ENCODE measurements at places on chromosomes 1 and 21. TPM values are rescaled to one million over a fixed set of nuclear protein-coding genes. Genes with fewer than 3 reads are reported as not detected.

DNA sequence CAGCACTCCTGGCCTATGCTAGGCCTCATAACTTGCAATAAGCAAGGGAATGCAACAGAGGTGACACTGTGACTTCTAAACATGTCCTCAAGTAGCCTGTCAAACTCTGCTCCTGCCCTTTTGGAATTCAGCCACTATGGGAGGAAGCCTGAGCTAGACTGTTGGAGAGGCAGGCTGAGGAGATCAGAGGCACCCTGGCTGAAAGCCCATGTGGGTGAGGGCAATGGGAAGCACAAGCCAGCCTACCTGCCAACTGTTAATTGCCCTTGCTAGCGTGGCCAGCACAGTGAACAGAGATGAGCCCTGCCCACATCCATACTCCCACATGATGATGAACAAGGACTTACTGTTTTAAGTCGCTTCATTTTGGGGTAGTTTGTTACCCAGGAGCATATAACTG, 17.7 kb downstream of the GNB1 start:
- DNase-seq = no peak

- no peak for DNase-seq
Observed at GRCh38 chr1:167789501-167789900, 67.7 kb downstream of the MPZL1 start.

GRCh38 chr1:206011057-206011456, 7.9 kb upstream of the RAB7B start:
- no peak for DNase-seq

DNA sequence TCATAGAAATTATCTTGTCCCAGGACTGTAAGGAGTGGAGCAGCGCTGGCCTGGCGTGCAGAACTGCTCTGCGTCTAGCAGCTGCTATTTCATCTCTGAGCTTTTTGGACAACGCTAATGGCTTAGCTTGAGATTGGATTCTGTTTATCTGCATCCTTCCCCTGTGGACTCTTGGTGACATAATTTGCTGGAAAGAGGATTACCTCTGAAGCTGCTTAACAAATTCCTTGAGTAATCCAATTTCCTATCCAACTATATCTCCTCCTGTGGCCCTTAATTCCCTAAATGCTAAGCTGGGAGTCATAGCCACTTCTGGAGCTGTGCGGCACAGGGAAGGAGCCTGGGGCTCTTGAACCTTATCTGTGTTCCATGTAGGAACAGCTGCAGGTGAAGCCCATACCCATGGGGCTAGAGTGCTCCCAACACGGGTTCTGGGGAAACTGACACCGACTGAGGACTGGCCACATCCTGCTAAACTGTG, 43.2 kb downstream of the IL6R start:
- DNase-seq = no peak

DNA sequence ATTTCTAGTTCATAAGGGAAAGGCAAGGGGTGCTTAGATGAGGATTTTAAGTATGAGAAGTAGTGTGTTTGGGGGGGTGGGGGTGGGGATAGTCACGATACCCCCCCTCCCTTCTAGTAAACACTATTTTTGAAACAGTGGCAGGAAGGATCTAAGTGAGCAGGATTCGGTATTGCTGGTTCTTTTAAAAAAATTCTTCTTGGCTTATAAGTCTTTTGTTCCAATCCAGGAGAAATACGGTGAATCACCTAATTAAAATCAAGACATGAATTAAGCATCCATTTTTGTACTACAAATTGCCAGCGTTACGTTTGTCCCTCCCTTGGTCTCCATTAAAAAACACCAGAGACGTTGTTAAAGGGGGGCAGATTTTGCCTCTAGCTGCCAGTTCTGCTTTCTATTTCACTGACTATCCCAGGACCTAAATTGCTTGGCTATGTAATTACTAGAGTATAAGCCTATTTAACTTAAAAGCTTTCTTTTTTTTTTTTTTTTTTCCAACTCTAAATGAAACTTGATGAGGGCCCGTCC, 911 bp downstream of the LMO4 start:
- no peak for DNase-seq

GRCh38 chr1:151157067-151157531, 650 bp downstream of the TNFAIP8L2 start:
- DNase-seq = no peak

DNA sequence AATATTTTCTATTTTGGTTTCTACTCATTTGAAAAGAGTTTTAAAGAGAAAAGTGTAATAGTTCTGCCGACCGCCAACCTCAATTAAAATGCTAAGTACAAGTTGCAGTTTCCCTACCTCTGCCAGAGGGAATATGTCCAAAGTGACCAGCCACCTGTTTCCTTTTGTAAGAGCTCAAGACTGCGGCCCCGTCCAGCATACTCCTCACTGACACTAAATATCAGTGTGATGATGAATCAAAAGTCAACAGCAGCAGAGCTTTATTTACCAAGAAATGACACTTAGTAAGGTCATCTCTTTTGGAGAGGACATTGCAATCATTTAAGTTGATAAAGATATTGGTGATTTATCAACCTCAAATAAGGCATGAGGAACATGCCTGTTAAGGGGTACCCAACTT, 57.4 kb upstream of the NRIP1 start:
- no peak for DNase-seq

DNA sequence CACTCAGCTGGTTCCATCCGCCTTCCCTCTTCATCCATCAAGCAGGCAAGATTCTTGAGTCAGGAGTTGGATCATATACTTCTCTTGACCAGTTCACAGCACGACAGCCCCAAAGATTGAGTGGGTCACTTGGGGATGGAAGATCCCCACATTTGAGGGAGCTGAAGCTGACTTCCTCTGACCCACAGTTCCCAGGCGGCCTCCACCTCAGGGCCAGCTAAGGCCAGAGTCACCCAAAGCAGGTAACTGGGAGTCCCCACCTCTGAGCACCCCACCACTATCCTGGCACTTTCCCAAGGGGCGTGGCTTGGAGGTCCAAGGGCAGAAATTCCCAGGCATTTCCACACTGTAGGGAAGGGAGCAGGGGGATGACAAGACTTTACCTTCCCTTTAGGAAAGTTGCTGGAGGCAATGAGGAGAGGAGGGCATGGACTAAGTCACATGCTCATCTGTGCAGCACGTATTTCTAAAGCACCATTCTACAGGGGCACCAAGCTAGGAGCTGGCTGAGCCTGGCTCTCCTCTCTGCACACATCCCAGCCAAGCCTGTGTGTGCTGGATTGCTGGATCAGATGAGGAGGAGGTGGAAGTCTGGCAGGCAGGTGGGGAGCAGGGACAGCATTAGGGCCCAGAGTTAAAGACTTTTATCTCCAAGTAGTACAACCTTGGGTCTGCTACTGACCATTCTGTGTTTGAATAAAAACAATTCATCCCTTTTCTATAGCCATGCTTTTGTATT, 1.3 kb upstream of the RD3 start:
- no peak for DNase-seq

GRCh38 chr1:43450251-43450941, 3.3 kb downstream of the HYI start:
- no peak for DNase-seq

GRCh38 chr1:229661022-229661877, 35.2 kb downstream of the URB2 start:
- DNase-seq = peak; percentile 78

GRCh38 chr1:230281556-230281955, 144.6 kb downstream of the PGBD5 start:
- peak; percentile 25 for DNase-seq

GRCh38 chr1:183019860-183020259, 3.4 kb upstream of the LAMC1 start:
- DNase-seq = no peak

DNA sequence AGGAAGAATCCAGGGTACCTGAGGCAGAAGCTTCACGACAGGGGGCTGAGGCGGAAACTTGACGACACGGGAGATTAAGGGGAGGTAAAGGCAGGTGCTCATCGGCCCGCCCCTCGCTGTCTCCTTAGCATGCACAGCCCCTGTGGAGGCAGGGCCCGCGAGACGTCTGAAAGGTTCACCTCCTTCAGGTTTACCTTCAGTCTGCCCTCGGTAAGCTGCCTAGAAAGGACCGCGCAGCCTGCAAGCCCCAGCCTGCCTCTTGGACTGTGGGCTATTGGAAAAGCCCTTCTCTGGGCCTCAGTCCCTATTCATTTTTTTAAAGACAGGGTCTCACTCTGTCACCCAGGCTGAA, 28.5 kb downstream of the KNCN start:
- DNase-seq = no peak

DNA sequence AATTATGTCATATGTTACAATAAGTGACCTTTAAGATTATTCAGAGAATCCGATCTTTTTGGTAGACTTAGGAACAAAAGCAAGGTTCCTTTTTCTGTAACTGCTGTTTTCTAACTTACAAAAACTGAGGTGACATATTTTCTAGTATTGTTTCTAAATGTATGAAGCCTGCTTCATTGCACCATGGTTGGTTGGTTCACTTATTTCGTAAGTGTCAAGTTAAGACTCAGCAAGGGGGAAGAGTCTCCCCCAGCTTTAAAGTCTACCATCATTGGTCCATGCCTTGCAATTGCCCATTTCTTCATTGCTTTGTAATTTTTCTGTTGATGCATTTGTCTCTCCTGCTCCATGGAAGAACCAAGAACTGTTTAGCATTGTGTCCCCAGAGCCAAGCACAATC, 136.9 kb downstream of the DISC1 start:
- DNase-seq = no peak

DNA sequence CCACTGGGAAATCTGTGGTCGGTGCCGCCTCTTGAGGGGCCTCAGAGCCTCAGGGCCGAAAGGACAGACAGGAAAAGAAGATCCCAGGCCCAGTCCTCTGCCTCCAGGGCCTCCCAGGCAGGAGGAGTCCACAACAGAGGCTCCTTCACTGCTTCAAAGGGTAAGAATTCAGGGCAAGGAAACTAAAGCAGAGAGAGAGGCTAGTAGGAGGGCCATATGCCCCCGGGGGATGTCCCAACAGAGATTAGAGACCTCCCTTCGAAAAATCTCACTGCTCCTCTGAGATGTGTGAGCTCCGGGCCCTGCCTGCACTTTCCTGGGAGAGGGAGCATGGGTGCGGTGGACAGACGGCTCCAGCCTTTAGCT, 465.9 kb downstream of the NPHP4 start:
- DNase-seq = no peak

DNA sequence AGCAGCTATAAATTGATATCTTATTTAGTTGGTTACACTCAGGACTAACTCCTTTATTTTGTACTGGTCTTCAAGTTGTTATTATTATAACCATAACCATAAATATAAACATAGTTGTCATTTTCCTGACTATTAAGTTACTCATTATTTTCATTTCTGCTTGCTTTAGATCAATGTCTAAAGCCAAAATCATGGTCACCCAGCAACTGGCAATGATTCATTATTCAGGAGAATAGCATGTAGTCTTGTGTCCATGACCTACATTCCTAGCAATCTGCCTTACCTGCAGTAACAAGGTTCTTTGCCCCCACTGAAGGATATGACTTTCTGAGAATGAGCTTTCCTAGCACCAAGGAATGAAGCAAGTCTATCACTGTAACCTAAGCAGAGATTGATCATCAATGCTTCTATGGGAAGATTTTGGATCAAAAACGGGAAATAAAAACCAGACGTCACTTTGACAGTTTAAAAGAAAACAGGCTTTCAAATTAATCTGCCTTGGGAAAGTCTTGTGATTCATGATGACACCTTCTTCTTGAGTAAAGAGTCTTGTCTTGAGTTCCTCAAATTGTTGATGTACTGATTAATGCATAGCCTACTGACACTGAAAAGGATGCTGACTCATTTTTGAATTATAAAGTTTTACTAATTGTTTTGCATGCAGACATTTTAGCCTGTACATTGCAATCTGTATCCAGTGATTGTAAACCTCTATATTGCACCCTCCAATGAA, 203.3 kb upstream of the IVNS1ABP start:
- DNase-seq = no peak

GRCh38 chr1:202691816-202692215, 18.4 kb downstream of the SYT2 start:
- DNase-seq = no peak

DNA sequence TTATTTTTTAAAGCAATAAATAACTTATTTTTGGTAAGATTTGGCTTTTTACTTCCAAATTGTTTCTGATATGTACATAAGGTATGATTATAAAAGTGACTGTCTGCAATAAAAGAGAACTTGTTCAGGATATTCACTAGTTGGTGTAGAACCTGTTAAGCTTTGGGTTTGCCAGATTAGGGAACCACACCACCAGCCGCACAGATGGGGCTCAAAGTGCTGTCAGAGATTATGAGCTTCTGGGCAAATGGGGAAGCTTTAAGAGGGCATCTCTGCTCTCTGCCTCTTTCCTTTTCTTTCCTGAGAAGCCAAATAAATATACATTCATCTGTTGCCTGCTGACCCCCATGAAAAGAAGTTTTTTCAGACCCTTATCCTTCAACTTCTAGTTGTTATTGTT, 25.4 kb downstream of the IVNS1ABP start:
- no peak for DNase-seq

- DNase-seq = no peak
Observed at GRCh38 chr1:43705334-43705733, 2.0 kb upstream of the ST3GAL3 start.

DNA sequence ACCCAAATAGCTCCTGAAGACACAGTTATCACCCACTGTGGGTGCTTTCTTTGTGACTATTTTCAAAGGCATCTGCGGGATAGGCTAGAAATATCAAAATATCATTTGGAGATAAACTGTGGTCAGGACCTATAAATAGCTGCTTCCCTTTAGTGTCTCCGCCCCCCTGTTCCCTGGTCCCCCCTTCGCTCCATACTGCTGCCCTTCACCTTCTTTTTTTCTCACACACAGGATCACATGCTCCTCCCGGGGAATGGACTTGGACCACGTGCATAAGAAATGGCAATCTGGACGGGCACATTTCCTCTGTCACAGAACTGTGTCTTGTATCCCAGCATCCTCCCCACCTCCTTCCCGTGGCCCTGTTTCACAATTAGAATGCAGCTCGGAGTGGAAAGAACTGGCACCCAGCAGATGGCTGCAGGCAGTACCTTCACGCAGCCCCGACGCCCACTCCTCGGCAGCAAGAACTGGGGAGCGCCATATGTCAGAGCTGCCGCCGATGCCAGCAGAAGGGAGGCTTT, 68.8 kb upstream of the SSX2IP start:
- DNase-seq = peak; percentile 43

The PRR9 gene
- total RNA-seq = not detected

The FAM72B gene
- 1.1 TPM for total RNA-seq

The ANGPTL7 gene
- total RNA-seq = 0.42 TPM

The SPRR2F gene
- not detected for total RNA-seq

The RPS6KA1 gene
- total RNA-seq = 104 TPM

The C21orf58 gene
- 6.4 TPM for total RNA-seq

The TMEM269 gene
- total RNA-seq = not detected

The CD1E gene
- total RNA-seq = 0.16 TPM

The TMIGD3 gene
- total RNA-seq = 27.0 TPM

The LPAR3 gene
- 0.32 TPM for total RNA-seq

The PPOX gene
- 15.2 TPM for total RNA-seq

The CD34 gene
- total RNA-seq = 56.1 TPM

The CFHR2 gene
- total RNA-seq = not detected

The FCAMR gene
- not detected for total RNA-seq

The ZMYM1 gene
- total RNA-seq = 16.5 TPM

The IL20 gene
- total RNA-seq = not detected

The RRP1B gene
- total RNA-seq = 20.3 TPM

The SETSIP gene
- not detected for total RNA-seq

The AGBL4 gene
- total RNA-seq = 0.32 TPM
